ENCODE measurements at places on chromosomes 13 and 19. TPM values are rescaled to one million over a fixed set of nuclear protein-coding genes. Genes with fewer than 3 reads are reported as not detected.

Gene CLEC17A
- not detected for total RNA-seq

Gene PCDH17
- total RNA-seq = 0.13 TPM

Gene PSG1
- 0.22 TPM for total RNA-seq

Gene UBE2M
- 146 TPM for total RNA-seq

Gene OR10H1
- not detected for total RNA-seq

Gene RAB11B
- total RNA-seq = 105 TPM

Gene ALOX5AP
- total RNA-seq = 4.3 TPM

Gene ZNF471
- not detected for total RNA-seq

Gene CTXN1
- total RNA-seq = 24.5 TPM

Gene ZNF615
- total RNA-seq = 3.3 TPM

Gene KLF1
- total RNA-seq = not detected

Gene UBAC2
- total RNA-seq = 68.7 TPM

Data from A549 treated with RU486 at 1 μM for 4 hours (cell line).